ENCODE measurements at places on chromosomes 11 and 22.

GRCh38 chr11:120675171-120675570 lies 163.6 kb downstream of the GRIK4 start:
- no peak for DNase-seq

DNA sequence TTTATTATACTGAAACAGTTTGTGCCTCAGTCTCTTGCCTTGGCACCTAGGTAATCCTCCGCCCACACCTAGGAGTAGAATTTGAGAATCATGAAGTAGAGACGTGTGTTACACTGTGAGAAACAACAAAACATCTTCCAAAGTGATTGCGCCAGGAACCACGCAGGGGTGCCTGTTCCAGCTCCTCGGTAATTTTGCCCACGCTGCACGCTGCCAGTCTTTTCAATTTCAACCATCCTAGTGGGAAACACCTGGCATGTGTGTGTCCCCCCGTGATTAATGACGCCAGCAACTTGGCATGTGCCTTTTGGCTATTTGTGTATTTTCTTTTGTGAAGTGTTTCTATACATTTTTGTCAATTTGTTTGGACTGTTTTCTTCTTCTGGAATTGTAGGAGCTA lies 919.1 kb downstream of the BRD1 start:
- no peak for DNase-seq

DNA sequence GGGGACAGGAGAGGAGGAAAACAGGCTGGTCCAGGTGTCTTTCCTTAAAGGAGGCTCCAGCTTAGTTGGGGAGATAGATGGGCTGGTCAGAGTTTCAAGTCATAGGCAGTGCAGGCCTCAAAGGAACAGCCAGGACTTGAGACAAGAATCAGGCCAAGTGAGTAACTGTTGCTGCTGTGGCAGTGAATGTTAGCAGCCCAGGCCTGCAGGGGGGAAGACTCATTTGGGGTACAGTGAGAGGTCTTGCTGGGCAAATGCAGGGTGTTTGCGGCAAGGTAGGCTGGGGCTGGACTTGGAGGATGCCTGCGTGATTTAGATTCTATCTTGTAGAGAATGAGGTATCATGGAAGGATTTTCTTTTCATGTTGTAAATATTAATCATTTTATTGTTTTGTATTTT lies 24.1 kb downstream of the PTPRJ start:
- no peak for DNase-seq

DNA sequence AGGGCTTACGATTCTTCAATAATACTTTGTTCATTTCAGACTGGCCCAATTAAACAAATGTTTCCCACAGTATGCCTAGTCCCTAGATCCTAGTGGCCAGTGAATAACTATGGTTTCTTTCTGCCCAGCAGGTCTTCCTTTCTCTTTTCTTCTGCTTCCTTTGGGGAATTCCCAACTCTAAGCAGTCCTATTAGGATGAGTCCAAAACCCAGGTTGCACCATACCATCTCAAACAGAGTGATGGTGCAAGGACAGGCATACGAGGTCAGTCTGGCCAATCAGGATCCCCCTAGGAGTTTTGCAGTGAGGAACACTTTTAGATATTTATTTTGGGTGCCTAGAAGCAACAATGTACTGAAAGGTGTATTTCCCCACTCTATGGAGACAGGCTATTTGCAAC lies 41.4 kb upstream of the CCDC34 start:
- no peak for DNase-seq

DNA sequence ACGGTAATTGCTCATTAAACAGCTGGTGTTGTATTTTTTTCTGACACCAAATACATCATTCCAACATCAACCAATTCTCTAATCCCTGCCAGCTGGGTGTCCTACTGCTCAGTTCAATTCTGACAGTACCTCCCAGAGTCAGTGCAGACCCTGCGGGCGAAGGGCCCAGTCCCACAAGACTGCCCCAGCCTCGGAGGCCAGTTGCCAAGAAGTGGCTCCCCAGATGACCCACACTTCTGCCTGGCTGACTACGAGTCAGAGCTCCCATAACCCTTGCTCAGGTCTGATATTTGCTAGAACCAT lies 147.2 kb downstream of the CTTN start:
- DNase-seq: no peak
